ENCODE measurements at places on chromosomes 1 and 21. TPM values are rescaled to one million over a fixed set of nuclear protein-coding genes. Genes with fewer than 3 reads are reported as not detected.

Gene PGLYRP4
- total RNA-seq, result not detected

Gene GRHL3
- 8.9 TPM for total RNA-seq

Gene VHLL
- 0.49 TPM for total RNA-seq

Gene GIPC2
- not detected for total RNA-seq

Gene CLCA1
- not detected for total RNA-seq

Gene ST6GALNAC5
- 2.1 TPM for total RNA-seq

Gene LRRN2
- not detected for total RNA-seq

Gene ETNK2
- 6.7 TPM for total RNA-seq

Gene FNDC7
- not detected for total RNA-seq

Gene MNDA
- total RNA-seq, result not detected

Gene OR2M3
- total RNA-seq, result not detected

Gene NHLH2
- not detected for total RNA-seq

Gene OR2T11
- not detected for total RNA-seq

DNA sequence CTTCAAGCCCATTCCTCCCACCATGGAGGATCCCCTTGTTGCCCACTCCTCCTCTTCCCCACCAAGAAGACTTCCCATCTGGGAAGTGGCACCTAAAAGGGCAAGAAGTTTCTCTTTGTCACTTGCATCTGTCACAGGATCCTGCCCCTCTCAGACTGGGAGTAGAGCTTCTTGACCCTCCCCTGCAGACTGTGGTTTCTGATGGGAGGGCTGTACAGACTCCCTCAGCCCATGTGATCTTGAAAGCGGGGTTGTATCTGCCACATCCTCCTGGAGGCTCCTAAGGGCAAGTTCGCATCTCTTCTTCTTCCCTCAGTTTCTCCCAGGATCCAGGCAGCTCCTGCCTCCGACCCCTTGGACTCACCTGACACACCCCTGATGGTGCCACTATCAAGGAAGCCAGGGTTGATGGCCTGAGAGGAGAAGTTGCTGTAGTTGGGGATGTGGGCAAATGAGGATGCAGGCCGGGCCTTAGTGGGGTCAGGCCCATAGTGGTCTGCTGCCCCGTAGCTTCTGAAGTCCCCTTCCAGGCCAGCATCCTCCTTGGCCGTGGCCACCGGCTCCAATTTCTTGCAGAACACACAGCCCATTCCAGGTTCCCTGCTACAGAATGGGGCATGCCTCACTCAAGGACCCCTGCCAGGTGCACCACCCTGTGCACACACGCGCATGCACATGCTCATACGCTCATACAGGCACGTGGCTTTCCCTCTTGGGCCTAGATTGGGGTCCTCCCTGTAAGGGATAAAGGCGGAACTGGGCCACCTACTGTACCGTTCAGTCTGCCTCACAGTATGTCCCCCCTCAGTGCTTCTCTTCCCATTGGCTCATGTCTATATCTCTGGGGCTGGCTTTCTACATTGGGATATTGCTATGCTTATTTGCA is 11.4 kb downstream of the FGR start:
- DNase-seq, result no peak

DNA sequence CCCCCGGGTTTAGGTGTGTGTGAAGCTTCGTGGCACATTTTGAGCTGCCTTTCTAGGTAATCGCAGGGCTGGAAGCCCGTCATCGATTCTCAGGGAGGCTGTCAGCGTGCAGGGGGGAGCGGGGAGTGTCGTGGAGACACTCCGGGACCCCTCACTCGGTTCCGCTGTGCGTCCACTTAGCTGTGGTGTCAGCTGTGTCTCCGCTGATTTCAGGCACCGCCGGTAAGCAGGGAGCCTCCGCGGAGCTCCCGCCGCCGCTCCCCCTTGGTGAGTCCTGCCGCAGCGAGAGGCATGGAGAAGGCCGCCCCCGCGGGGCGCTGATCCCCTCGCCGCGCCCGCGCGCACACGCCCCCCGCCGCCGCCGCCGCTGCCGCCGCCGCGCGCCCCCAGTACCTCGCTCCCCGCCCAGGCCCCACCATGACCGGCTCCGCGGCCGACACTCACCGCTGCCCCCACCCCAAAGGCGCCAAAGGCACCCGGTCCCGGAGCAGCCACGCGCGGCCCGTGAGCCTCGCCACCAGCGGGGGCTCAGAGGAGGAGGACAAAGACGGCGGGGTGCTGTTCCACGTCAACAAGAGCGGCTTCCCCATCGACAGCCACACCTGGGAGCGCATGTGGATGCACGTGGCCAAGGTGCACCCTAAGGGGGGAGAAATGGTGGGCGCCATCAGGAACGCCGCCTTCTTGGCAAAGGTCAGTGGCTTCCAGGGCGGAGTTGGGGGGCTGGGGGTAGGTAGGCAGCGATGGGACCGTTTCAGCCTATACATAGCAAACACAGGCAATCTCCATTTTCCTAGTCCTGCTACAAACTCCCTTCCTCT is 995 bp downstream of the VASH2 start:
- no peak for DNase-seq

GRCh38 chr1:53688381-53689102 is 50.4 kb downstream of the GLIS1 start:
- peak; percentile 17 for DNase-seq

DNA sequence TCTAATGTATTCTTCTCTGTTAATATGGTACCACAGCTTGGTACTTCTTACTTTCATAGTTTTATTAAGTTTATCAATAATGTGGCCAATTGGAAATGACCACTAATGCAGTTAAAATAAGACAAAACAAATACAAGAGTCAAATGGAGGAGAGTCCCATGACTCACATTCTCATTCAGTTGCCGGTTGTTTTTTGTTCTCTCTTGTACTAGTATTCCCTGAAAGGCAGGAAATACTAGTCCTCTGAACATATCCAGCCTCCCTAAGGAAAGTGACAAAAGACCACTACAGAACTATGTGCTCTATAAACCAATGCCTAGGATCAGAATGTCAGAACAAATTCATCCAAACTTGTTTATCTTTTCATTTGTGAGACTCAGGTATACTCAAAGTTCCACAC is 165.2 kb upstream of the SAMSN1 start:
- DNase-seq, result no peak

DNA sequence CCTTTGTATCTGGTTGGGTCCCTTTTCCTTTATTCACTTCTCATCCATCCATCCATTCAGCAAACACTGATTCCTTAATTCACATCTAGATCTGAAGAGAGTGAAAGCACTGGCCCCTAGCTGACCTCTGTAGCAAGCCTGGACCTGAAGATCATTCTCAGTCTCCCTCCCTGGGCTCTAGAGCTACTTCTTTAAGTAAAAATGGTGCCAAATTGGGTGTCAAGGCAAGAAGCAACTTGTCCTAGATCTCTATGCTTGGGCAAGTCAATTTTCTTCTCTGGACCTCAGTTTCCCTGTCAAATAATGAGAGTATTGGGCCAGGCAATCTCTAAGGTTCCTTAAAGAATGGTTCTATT is 36.1 kb downstream of the PLXNA2 start:
- DNase-seq, result peak; percentile 93

- DNase-seq, result peak; percentile 71
Observed at GRCh38 chr21:15775981-15776380, 46.2 kb downstream of the USP25 start.

GRCh38 chr1:165753934-165754333 is 14.7 kb downstream of the TMCO1 start:
- DNase-seq, result no peak

DNA sequence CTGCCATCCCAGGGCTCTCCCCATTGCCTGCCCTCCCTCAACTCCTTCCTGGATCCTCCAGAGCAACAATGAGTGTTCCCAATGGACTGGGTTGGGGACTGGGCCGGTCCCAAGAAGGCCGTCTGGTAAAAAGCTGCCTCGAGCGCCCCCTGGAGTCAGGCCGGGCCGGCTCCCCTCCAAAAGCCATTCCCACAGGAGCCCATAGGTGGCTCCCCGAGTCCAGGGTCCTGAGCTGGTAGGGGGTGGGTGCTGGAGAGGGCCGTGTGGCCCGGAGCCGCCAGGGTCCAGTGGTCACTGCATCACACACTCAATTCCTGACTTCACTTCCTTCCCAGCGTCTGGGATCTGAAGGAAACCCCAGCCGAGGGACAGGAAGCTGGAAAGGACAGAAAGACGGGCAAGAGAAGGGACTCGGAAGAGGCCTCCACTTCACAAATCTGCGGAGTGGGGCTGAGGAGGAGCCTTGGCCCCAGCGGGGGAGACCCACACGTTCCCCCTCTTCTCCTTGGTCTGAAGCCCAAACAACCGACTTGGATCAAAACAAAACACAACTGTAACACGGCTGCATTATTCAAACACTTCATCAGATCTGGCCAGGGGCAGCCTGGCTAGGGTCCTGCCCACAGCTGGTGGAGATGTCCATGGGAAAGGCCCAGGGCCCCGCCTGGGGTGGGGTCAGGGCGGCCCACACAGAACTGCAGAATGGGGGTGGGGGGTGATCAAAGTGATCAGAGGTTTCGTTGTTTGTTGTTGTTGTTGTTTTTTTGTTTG is 10.9 kb upstream of the ALDH4A1 start:
- DNase-seq, result peak; percentile 78

DNA sequence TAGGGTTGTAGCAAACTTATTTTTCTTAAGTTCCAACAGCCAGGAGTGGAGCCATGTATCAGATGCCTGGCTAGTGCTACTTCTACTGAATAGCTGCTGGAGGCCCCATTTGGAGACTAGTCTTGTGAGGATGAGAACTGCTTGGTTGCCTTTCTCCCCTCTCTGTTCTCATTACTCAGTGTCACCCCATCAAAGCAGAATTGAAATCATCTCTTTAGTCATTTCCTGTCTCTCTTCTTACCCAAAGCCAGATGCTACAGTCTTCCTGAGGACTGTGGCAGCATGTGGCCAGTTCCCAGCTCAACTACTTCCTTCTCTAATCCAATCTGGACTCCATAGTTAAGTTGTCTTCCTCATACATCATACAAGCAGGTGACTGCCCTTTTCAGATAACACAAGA is 197.5 kb downstream of the BRINP2 start:
- DNase-seq, result no peak

- DNase-seq, result no peak
Observed at GRCh38 chr21:41070284-41070683, 97.7 kb upstream of the BACE2 start.

GRCh38 chr1:31374511-31375196 is 1.8 kb upstream of the FABP3 start:
- DNase-seq, result peak; percentile 42

GRCh38 chr1:54153535-54154439 is 987 bp upstream of the CDCP2 start:
- peak; percentile 88 for DNase-seq

- no peak for DNase-seq
Observed at GRCh38 chr1:162207862-162208261, 138.4 kb downstream of the NOS1AP start.

DNA sequence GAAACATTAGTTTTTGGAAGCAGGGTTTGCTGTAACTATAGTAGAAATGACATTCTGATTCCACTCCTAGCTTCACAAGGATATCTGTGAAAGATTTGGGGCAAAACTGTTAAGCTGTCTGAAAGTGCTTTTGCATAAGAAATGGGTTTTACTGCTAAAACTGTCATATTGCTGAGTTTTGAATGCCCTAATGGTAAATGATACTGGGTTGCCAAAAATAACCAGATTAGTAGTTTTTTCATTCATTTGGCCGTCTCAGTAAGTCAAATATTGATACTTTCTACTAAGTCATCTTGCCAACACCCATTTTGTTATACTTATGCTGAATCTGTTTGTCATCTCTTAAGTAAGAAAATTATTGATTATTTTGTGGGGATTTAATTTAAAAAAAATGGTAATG is 399 bp upstream of the PTPRC start:
- no peak for DNase-seq

- DNase-seq, result no peak
Observed at GRCh38 chr1:16387201-16388188, 20.5 kb downstream of the SZRD1 start.

DNA sequence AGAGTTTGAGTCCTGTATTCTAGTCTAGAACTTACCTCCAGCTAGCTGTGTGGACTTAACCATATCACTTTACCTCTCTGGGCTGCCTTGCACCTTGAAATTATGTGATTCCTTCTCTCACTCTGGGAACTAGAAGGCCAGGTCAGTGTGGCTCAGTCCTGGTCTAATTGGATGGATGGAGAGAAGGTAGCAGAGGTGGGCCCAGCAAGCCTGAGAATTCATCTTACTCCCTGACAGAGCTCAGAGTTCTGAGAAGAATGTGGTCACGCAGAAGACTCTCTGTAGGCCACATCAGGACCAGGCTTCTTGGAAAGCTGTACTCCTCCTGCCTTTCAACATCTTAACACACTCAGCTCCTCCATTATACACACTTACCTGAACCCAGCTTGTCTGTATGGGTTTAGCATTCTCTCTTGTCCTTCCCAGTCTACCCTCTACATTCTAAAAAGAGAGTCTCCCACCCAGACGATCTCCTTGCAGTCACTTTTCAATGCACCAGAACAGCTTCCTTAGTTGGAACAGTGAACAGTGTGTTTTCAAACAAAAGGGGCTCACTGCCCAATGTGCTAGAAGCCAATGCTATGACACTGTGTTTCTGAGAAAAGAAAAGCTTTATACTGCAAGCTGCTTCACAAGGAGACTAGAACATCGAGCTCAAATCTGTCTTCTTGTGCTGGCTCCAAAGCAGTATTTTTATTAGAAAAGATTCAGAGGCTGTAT is 60.5 kb downstream of the CAPN9 start:
- DNase-seq, result no peak

DNA sequence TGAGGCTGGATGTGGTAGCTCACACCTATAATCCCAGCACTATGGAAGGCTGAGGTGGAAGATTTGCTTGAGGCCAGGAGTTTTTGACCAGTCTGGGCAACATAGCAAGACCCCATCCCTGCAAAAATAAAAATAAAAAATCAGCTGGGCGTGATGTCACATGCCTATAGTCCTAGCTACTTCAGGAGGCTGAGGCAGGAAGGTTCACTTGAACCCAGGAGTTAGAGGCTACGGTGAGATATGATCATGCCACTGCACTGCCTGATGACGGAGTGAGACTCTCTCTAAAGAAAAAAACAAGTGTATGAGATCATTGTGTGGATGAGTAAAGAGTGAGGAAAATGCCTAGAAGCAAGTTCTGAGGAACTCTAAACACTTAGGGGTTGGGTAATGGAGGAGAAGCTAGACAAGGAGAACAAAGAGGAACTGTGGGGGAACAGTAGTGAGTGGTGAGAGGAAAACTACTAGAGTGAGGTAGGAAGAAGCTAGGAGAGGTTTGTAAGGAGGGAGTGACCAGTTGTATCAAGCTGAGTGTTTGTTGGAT is 17.0 kb downstream of the CLIC4 start:
- DNase-seq, result peak; percentile 38

GRCh38 chr1:22275626-22276395 is 132.9 kb upstream of the WNT4 start:
- peak; percentile 56 for DNase-seq
